ENCODE measurements at places on chromosomes 6 and 20.

GRCh38 chr6:26159357-26160273, 72.4 kb downstream of the HFE start:
- no peak for DNase-seq

DNA sequence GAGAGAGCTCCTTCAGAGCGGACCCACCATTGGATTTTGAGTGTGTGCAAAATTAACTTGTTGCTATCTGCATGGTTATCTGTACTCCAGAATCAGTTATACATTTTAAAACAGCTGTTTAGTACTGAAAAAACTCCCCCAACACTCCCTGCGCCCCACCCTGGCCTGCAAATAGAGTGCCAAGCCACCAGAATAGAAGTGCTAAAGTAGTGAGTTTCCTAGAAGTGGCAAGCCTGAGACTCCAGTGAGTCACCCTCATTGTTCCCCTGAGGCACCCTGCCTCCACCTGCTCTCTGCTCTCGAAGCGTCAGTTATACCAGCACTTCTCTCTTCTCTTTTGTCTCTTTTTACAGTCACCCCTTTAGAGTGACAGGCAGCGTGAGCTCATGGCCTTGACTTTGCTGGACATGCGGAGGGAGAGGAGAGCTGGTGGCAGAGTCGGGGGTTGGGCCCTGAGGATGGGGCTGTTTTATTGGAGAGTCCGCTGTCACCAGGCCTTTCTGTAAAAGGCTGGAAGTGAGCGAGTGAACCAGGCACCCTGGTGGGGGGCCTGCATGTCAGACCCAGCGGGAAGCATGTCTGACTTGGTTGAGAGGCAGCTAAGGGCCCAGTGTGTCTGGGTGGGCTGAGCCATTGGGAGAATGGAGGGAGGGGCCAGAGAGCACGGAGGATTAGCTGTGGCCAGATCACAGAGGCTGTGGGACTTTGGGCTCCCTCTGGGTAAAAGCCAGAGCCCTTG, 10.4 kb downstream of the IGF2R start:
- DNase-seq: peak; percentile 46

DNA sequence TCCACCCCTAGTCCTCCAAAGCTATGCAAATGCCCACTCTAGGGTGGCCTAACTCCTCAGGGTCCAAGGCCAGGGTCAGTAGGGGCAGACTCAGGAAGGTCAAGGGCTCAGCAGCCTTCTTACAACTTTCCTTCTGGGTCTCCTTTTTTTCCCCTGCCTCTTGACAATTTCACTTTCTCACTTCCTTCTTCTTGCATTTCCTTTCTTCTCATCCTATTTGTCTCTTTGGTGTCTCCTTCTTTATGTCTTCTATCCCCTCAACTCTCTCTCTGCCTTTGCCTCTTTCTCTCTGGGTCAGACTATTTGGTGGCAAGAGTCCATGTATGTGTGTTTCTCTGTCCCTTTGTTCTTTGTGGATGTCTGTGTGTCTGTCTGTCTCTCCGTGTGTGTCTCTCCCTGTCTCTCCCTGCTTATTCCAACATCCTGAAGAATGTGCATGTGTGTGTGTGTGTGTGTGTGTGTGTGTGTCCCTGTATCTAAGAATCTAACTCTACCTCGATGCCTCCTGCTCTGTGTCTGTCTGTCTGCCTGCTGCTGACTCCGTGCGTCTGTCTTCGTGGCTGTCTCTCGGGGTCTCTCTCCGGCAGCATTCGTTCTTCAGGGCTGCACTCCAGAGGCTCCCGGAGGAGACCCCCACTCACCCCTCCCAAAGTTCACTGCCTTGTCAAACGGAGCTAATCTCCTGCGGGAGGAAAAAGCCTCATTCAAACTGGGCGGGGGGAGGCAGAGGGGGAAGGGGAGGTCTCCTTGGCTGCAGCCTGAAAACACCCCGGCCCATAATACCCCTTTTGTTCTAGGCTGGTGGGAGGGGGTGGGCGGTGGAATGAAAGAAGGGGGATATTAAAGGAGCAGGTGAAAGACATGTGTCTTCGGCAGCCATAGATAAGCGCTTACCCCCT, 51.7 kb upstream of the FOXP4 start:
- DNase-seq: no peak

- no peak for DNase-seq
Observed at GRCh38 chr6:109865968-109866367, 112.1 kb upstream of the GPR6 start.

- DNase-seq: no peak
Observed at GRCh38 chr20:37839955-37840354, 63.0 kb upstream of the VSTM2L start.

DNA sequence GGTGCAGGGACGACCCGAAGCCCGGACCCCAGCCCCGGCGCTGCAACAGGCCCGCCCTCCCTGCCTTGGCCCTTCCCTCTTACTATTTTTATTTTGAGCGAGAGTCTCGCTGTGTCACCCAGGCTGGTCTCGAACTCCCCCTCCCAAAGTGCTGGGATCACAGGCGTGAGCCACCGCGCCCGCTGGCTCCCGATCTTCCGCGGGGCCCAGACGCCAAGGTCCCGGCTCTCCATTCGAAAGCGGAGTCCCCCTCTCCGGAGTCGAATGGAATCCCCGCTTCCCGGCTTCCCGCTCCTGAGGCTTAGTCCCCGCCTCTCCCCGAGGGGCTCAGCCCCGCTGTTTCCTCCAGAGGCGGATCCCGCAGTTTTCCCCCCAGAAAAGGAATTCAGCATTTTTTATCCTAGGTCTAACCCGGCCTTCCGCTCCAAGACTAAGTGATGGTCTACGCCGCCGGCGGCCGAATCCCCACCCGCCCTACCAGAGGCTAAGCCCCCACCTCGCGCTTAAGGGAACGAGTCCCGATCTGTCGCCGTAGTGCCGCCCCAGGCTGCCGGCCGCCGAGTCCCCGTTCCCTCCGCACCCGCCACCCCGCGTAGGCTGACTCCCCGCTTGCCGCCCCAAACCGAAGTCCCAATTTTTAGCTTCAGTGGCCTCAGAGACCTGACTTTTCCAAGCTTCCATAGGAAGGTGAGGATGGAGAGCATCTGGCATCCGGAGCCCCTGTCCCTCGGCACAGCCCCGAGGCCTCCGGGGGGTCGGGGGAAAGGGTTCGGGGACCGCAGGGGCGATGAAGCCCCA, 11.5 kb upstream of the TMC2 start:
- no peak for DNase-seq

DNA sequence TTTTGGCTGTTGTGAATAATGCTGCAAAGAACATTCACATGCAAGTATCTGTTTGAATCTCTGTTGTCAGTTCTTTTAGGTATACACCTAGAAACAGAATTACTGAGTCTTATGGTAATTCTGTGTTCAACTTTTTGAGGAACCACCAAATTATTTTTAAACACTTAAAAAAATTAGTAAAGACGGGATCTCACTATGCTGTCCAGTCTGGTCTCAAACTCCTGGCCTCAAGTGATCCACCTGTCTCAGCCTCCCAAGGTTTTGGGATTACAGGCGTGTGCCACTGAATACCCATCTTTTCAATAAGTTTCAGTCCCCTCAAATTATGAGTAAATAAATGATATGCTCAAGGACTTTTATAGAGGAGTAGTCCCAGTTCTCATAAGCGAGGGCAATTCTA, 17.5 kb downstream of the SPATS1 start:
- no peak for DNase-seq

DNA sequence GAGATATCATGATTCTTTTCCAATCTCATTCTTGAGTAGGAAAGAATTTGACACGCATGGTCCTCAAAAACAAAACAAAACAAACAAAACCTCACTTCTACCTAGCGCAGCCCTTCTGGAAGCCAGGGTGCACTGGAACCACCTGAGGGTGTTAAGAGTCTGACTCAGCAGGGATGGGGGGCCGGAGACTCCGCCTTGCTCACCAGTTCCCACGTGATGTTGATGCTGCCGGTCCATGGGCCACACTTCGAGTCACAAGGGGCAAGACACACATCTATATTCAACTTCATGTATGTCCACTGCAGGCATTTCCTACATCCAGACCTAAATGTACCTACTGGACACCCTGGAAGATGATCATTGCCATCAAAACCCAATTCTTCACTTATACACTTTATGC, 30.4 kb downstream of the BFSP1 start:
- DNase-seq: no peak

DNA sequence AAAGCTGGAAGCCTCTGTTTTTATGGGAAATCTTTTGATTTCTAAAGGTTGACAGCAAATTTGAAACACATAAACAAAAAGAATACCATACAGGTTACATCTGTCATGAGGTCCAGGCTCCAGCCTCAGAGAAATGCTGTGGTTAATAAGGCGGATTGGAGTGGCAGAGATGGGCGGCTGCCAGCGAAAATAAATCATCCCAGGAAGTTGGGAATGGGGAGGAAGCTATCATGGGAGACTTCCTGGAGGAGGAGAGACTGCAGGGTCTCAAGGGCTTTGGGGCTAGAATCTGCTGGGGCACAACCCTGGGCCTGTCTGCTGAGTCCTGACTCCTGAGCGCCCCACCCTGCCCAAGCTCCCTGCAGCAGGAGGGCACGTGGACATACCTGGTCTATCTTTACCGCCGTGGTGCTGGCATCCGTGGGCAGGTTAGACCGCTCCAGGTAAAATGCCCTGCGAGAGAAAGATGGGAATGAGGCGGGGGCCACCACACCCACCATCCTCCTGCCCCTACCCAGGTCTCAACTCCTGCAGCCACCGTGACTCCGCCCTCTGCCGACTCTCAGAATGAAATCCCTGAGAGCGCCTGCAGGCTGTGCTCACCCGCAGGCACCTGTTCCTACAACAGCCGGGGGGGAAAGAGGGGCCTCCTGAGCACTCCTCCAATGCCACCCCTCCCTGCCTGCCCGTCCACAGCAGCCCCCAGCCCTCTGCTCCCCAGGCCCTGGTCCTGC, 197.3 kb downstream of the PREX1 start:
- DNase-seq: no peak

DNA sequence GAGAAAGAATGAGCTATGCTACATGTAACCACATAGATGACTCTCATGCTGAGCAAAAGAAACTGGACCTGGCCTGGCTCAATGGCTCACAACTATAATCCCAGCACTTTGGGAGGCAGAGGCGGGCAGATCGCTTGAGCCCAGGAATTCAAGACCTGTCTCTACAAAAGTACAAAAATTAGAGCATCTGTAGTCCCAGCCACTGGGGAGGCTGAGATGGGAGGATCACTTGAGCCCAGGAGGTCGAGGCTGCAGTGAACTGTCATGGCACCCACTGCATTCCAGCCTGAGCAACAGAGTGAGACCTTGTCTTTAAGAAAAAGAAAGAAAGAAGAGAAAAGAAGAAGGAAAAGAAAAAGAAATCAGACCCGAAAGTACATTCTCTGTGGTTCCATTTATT, 41.7 kb downstream of the NCR2 start:
- no peak for DNase-seq

DNA sequence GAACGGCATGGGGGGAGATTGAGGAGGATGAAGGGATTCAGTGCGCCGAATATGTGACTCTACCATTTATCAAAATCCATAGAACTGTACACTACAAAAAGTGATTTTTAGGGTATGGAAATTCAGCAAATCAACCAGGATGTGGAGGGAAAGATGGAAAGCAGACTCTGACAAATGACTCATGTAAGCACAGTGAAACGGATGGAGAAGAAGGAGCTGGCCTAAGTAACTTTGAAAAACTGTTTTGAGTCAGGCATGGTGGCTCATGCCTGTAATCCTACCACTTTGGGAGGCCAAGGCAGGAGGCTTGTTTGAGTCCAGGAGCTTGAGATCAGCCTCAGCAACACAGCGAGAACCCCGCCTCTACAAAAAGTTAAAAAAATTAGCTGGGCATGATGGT, 39.2 kb downstream of the MUC22 start:
- DNase-seq: no peak

DNA sequence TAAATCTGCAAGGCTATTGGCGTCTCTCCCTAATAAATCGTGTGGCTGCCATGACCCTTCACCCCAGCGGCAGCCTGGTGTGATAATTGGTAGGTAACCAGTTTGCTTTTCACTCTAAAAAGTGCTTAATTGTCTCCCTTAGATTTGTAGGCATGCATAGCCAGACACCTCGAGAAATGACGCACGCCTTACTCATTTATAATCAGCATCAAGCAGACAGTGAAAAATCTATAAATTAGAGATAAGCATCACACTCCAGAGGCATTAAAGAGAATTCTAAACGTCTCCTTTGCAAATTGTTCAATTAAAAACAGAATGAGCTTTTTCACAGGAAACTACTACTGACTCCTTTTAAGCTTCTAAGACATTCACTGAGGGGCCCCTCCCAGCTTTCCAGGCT, 110.2 kb upstream of the RPS6KA2 start:
- no peak for DNase-seq

DNA sequence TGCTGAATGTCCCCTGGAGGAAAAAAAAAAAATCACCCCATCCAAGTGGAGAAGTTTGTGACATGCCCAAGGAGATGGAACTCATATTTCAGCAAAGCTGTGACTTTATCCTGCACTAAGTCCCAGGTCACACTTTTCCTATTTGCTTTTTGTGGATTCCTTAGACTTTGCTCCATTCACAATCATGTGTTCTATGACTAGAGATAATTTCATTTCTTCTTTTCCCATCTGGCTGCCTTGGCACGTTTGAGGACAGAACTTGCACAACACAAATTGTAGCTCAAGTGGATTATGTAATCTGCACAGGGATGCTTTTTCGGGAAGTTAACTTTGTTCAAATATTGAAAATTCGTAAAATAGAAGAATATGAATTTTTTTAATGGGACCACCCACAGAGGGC, 100.7 kb upstream of the PTPN1 start:
- no peak for DNase-seq

DNA sequence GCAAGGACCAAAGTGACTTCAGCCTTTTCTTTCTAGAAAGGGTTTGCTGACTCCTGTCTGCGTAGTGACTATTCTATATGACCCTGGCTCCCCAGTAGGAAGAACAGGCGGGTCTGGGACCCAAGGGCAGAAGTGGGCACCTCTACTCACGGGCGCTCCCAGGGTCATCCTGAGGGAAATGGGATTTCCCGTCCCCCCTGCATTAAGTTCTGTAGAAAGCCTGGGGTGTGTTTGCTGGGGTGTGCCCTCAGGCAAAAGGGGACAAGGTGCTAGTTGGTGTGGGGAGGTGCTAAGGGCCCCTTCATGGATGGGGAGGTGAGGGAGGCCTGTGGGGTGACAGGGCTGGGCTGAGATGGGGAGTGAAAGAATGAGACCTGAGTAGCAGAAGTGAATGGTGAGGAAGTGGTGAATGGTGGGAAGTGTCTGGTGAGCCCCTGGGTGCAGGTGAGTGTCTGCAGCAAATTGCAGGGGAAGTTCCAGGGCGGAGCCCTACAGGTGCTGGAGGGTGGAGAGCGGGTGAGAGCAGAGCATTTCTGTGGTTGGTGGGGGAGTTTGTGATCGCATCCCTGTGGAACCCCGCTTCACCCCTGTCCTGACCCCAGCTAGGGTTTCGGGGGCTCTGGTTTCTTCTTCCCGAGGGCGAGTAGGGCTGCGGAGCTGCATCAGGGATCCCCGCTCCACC, 21.1 kb downstream of the RAET1L start:
- DNase-seq: no peak

DNA sequence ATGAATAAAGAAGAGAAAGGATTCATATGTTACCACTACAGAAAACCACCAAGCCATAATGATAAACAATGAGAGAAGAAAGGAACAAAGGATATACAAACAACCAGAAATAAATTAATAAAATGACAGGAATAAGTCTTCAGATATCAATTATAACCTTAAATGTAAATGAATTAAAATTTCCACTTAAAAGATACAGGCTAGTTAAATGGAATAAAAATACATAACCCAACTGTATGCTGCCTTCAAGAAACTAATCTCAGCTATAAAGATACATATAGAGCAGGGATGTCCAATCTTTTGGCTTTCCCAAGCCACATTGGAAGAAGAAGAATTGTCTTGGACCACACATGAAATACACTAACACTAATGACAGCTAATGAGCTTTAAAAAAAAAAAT, 135.9 kb upstream of the GJE1 start:
- DNase-seq: no peak

- no peak for DNase-seq
Observed at GRCh38 chr6:54598787-54599313, 247.7 kb upstream of the FAM83B start.
